ENCODE measurements at places on chromosomes 5 and 9. TPM values are rescaled to one million over a fixed set of nuclear protein-coding genes. Genes with fewer than 3 reads are reported as not detected.
A peak's percentile ranks its signal among the peaks of the same experiment; 100 is the strongest.

GRCh38 chr5:172773481-172774469 lies 2.8 kb upstream of the DUSP1 start:
- no peak for DNase-seq

GRCh38 chr9:7342229-7342628 lies 457.3 kb downstream of the DMAC1 start:
- DNase-seq = no peak

GRCh38 chr9:115673599-115673998 lies 480.0 kb upstream of the PAPPA start:
- DNase-seq = peak; percentile 19

GRCh38 chr5:19855031-19855430 lies 133.0 kb downstream of the CDH18 start:
- no peak for DNase-seq

The ANKRD55 gene
- 0.29 TPM for total RNA-seq
